ENCODE measurements at places on chromosomes 6 and 20. TPM values are rescaled to one million over a fixed set of nuclear protein-coding genes. Genes with fewer than 3 reads are reported as not detected.

DNA sequence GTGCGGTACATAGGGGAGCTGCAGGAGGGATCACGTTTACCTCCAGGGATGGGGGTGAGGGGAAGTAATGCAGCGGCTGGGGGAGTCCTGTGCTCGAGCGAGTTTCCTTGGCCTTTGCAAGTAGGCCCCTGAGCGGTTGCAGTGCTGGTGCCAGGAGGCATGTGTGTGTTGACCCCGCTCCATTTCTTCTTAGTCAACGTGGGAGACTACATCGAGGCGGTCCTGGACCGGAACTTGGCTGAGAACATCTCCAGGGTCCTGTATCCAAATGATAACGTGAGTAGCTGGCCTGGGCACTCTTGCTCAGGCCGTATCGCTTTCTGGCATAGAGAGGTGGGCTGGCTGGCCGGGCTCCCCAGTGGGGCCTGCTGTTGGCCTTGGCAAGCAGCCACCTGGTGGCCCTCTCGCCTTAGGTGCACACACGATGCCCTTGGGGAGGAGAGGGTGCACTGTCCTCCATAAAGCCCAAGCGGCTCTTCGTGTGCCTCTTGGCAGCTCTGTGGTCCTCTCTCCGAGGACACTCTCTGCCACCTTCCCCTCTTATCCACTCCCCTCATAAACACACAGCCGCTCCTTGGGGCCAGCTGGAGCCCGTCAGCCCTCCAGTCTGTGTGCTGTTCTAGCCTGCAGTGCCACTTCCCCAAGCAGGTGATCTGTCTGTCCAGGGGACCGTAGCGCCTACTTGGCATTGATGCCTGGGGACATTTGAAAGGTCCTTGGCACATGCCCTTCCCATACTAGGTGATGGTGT is 29.3 kb downstream of the PYGB start:
- DNase-seq: peak; percentile 4
- no peaks in the 10 kb centered on the region for H3K4me1 ChIP-seq
- H3K27me3 ChIP-seq: no peaks in the 10 kb centered on the region

GRCh38 chr20:5003626-5004025 is 2.3 kb upstream of the SLC23A2 start:
- H3K36me3 ChIP-seq: no peaks in the 10 kb centered on the region
- no peak for DNase-seq
- no peaks in the 10 kb centered on the region for H3K27me3 ChIP-seq
- no peak overlapping the region for H3K27ac ChIP-seq

GRCh38 chr6:45677381-45678284 is 299.9 kb upstream of the SUPT3H start:
- no peaks in the 10 kb centered on the region for H3K36me3 ChIP-seq
- no peaks in the 10 kb centered on the region for H3K27me3 ChIP-seq
- DNase-seq: peak; percentile 22
- peaks cover 13% of the 10 kb centered on the region for H3K4me1 ChIP-seq
- H3K27ac ChIP-seq: no peak overlapping the region

DNA sequence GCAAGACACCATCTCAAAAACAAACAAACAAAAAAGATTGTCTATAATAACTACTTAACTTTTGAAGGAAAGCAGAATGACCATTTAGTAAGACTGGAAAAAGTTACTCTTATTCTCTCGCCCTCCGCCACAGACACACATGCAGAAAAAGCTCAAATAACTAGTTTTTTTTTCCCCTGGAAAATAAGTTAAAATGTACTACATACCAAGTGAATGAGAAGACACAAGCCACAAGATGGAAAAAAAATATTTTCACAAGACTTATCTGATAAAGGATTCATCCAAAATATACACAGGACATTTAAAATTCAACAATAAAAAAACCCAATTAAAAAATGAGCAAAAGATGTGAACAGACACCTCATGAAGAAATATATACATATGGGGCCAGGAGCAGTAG is 31.9 kb downstream of the NUDT3 start:
- H3K4me3 ChIP-seq: no peak overlapping the region
- H3K27ac ChIP-seq: no peak overlapping the region
- H3K27me3 ChIP-seq: no peaks in the 10 kb centered on the region

DNA sequence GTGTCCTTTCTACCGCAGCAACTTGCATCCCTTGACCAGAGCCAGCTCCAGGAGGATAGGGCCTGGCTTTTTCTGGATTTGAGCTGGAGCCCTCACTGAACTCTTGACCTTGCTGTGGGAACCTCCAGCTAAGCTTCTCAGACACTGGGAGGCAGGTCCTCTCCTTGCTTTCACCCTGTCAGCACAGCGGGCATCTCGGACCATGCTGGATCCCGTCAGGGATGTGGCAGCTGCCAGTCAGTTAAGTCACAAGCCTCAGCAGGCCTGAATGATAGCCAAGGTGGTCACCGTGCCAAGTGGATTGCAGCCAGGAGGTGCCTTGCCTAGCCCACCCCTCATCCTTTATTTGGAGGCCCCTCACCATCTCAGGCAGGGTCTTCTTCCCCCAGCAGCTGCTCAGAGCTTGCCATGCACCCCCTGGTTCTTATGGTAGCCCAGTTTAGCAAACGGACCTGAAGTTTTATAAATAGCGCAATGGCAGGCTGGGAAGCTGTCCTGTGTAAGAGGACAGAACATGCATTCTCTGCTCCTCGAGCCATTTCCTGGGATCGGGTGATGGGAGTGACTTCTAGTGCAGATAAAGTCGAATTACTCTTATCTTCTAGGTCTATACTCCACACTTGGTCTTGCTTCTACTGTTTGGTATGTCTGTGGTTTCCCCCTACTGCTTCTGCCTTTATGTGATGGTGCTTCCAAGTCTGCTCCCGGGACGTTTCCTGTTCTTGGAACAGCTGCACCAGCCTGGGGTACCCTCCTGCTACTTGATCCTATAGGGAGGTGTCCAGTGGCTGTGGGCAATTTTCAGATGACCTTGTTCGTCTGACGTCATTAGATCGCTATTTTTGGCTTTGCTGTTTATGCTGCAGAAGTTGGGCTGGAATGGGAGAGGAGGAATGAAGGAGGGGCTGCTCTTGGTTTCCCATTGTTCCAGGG is 7.1 kb upstream of the MYLK2 start:
- no peaks in the 10 kb centered on the region for H3K27me3 ChIP-seq
- peaks cover 27% of the 10 kb centered on the region for H3K4me1 ChIP-seq
- no peaks in the 10 kb centered on the region for H3K36me3 ChIP-seq
- H3K27ac ChIP-seq: peak overlapping the region; percentile 2

- no peaks in the 10 kb centered on the region for H3K4me1 ChIP-seq
- no peaks in the 10 kb centered on the region for H3K27me3 ChIP-seq
- no peak overlapping the region for H3K4me3 ChIP-seq
- DNase-seq: no peak
These were observed 575 bp downstream of the SLC44A4 start for GRCh38 chr6:31878222-31878621.

- no peak overlapping the region for H3K4me3 ChIP-seq
- H3K4me1 ChIP-seq: no peaks in the 10 kb centered on the region
- no peaks in the 10 kb centered on the region for H3K36me3 ChIP-seq
- no peak overlapping the region for H3K27ac ChIP-seq
- H3K27me3 ChIP-seq: no peaks in the 10 kb centered on the region
- no peak for DNase-seq
These were observed 644.3 kb downstream of the EPM2A start for GRCh38 chr6:145090801-145091585.

DNA sequence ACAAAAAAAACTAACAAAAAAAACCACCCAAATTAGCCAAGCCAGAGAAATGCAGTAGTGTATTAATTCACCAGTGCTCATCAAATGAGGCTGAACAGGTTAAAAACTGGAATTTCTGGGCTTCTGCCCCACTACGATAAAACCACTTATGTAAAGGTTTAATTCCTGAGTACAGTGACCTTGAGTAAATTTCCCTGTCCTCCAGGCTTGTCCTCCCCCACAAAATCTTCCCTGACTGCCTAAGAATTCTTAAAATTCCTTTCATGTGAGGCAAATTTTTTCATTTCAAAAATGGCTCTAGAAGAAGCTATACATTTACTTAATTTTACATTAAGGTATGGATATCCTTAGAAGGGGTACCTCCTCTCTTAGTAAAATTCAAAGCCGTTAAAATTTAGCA is 80.1 kb upstream of the ID4 start:
- H3K4me1 ChIP-seq: no peaks in the 10 kb centered on the region
- no peak overlapping the region for H3K27ac ChIP-seq
- H3K4me3 ChIP-seq: no peak overlapping the region
- no peaks in the 10 kb centered on the region for H3K36me3 ChIP-seq

DNA sequence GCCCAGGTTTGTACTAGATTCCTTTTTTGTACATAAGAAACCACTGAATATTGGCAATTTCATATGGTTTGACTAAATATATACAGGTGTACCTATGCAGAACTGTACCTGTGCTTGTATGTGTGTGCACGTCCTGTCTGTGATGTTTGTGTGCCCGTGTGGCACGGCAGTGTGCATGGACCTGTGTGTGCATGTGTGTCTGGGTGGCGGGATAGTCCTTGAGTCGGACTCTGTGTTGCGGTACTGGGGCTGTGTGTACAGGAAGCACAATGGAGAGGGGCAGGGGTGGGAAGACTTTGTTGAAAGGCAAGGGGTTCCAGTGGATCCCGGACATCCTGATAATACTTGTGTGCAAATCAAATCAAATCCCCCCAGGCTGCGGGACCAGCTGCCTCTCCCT is 3.4 kb upstream of the FAM83C start:
- no peak overlapping the region for H3K27ac ChIP-seq
- H3K4me3 ChIP-seq: no peak overlapping the region
- H3K36me3 ChIP-seq: no peaks in the 10 kb centered on the region

DNA sequence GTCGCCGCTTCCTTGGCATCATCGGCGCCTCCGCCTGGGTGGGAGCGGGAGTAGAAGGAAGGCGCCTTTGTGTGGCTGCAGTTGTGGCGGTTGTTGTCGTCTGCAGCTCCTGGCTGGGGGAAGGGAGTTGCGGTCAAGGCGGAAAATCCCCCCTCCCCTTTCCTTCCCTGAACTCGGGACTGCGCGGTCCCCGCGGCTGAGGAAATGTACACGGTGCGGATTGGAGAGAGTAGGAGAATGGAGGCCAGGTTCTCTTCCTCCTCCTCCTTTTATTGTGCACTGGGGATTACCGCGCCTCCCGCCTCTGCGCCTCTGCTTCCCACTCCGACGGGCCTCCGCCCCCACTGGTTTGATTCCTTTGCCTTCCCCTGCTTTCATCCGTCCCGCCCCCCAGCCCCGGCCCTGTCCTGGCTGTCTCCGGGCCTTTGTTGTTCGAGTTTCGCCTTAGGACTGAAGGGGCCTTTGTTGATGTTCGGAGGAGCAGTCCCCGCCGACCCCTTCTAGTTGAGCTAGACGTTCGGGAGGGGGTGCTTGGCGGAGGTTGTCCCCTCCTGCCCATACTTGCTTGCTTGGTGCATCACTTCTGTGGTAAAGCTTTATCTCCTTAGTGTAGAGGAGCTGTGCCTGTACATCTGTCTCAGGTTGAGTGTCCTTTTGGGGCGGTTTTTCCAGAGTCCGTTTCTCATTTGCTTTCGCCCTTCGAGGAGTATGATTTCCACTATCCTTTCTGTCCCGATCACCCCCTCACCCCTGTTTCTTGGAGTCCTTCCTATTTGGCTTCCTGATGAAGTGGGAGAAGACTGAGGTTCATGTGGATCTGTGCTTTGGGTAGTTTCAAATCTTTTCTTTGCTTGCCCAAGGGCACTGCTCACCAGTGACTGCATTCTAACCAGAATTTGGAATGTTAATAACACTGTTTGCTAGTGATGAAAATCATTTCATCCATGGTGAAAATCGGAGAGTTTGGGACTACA is 764 bp downstream of the ZNF292 start:
- H3K4me3 ChIP-seq: peak overlapping the region; percentile 94
- no peaks in the 10 kb centered on the region for H3K4me1 ChIP-seq
- peak overlapping the region; percentile 99 for H3K27ac ChIP-seq
- DNase-seq: peak; percentile 31
- no peaks in the 10 kb centered on the region for H3K27me3 ChIP-seq

GRCh38 chr20:63323357-63323981 is 30.5 kb downstream of the COL20A1 start:
- no peaks in the 10 kb centered on the region for H3K36me3 ChIP-seq
- no peak overlapping the region for H3K4me3 ChIP-seq
- H3K27ac ChIP-seq: no peak overlapping the region
- H3K4me1 ChIP-seq: no peaks in the 10 kb centered on the region
- peaks cover 35% of the 10 kb centered on the region for H3K27me3 ChIP-seq

GRCh38 chr6:159969204-159969912 is 476 bp downstream of the IGF2R start:
- H3K27ac ChIP-seq: peak overlapping the region; percentile 86
- peaks cover 10% of the 10 kb centered on the region for H3K4me1 ChIP-seq
- peak overlapping the region; percentile 76 for H3K4me3 ChIP-seq
- DNase-seq: no peak
- H3K36me3 ChIP-seq: no peaks in the 10 kb centered on the region

GRCh38 chr6:64123761-64124633 is 488.4 kb downstream of the PHF3 start:
- no peak for DNase-seq
- no peaks in the 10 kb centered on the region for H3K27me3 ChIP-seq
- H3K4me3 ChIP-seq: no peak overlapping the region

GRCh38 chr6:21102624-21103023 is 490.9 kb upstream of the SOX4 start:
- no peaks in the 10 kb centered on the region for H3K36me3 ChIP-seq
- no peaks in the 10 kb centered on the region for H3K4me1 ChIP-seq
- H3K27ac ChIP-seq: no peak overlapping the region
- no peak overlapping the region for H3K4me3 ChIP-seq
- DNase-seq: no peak

DNA sequence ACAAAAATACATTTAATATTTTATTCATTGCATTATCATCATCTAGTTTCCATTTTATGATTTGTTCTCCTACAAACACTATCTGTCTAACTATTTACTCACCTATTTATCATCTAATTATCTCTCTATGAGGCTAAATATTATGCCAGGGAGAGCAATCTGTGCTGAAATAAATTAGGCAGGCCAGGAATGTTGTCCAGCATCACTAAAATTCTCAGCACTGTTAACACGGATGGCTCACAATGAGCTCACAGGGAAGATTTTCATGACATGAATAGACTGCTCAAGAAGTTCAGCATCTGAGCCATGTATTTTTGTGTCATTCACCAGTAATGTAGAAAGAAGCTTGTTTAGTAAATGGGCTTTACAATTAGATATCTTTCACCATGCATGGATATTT is 1277.2 kb downstream of the GRIK2 start:
- H3K36me3 ChIP-seq: no peaks in the 10 kb centered on the region
- no peak overlapping the region for H3K4me3 ChIP-seq
- no peak for DNase-seq

MUCL3 gene
- under 0.01 TPM for total RNA-seq

HLA-DRB1 gene
- 41.6 TPM for total RNA-seq

WFDC5 gene
- total RNA-seq: not detected

OR12D3 gene
- not detected for total RNA-seq

OSBPL2 gene
- total RNA-seq: 31.6 TPM

AKIRIN2 gene
- total RNA-seq: 25.8 TPM

CDH22 gene
- total RNA-seq: 0.20 TPM

GNRH2 gene
- total RNA-seq: not detected

TRIM15 gene
- not detected for total RNA-seq

C20orf144 gene
- not detected for total RNA-seq
